Osteocyte (in vitro differentiated cells): ENCODE measurements at places on chromosomes 13 and 19. TPM values are rescaled to one million over a fixed set of nuclear protein-coding genes. Genes with fewer than 3 reads are reported as not detected.

DNA sequence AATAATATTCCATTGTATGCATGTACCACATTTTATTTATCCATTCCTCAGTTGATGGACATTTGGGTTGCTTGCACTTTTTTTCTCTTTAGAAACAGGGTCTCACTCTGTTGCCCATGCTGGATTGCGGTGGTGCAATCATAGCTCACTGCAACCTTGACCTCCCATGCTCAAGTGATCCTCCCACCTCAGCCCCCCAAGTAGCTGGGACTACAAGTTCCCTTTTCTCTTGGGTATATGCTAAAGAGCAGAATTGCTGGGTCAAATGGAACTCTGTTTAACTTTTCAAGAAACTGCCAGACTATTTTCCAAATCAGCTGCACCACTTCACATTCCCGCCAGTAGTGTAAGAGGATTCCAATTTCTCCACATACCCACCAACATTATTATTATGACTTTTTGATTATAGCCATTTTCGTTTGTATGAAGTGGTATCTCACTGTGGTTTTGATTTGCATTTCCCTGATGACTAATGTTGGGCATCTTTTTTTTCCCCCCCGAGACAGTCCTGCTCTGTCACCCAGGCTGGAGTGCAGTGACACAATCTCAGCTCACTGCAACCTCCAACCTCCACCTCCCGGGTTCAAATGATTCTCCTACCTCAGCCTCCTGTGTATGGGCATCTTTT is 7.6 kb upstream of the IPO5 start:
- H3K36me3 ChIP-seq: no peaks in the 10 kb centered on the region
- no peaks in the 10 kb centered on the region for H3K27me3 ChIP-seq
- no peak overlapping the region for H3K4me3 ChIP-seq
- no peak for DNase-seq
- peak overlapping the region; percentile 44 for H3K27ac ChIP-seq

DNA sequence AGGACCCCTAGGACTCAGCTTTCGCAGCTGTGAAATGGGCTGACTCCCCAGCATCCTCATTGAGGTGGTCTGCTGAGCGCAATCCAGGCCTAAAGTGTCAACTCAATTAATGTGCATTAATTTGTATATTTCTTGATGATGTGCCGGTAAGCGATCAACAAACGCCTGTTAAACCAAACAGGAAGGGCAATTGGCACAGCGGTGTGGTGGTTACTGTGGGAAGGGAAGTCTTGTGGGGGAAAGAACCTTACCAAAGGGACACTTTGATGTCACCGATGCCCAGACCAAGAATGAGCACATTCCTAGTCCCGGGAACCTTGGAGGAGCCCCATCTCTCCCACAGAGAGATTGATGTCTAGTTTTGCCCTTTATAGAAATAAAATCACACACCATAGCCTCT is 1.6 kb downstream of the JAK3 start:
- H3K27ac ChIP-seq: no peak overlapping the region
- H3K4me3 ChIP-seq: no peak overlapping the region
- no peak for DNase-seq
- no peaks in the 10 kb centered on the region for H3K36me3 ChIP-seq
- peaks cover 16% of the 10 kb centered on the region for H3K4me1 ChIP-seq

GRCh38 chr13:33096886-33097605 is 80.8 kb downstream of the KL start:
- peaks cover 5% of the 10 kb centered on the region for H3K4me1 ChIP-seq
- no peak overlapping the region for H3K4me3 ChIP-seq
- no peak overlapping the region for H3K27ac ChIP-seq
- no peaks in the 10 kb centered on the region for H3K27me3 ChIP-seq

DNA sequence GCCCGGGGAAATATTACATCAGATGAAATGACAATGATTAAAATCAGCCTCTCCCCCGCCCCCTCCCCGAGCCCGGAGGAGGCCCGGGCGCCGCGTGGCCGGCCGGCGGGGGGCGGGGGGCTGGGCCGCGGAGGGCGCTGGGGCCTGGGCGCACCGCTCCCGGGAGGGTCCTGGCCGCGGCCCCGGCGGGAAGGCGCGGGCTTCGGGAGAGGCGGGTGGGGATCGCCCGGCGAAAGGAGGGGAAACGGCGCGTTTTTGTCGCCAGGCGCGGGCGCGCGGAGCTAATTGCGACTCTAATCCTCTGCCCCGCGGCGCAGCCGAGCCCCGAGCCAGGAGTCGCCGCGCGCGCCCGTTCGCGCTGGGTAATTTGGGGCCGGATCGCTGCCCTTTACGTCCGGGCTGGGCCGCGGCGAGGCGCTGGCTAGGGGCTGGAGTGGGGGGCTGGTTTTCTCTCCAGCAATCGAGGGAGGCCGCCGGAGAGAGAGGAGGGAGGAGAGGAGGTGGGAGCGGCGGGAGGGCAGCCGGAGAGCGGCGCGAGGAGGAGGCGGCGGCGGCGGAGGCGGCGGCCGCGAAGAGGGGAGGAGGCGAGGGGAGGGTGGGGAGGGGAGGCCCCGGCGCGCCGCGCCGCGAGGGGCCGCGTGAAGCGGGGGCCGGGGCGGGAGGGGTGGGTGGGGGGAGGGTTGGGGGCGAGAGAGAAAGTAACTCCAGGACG is at the start of gene KCTD15:
TSS of gene KCTD15 (plus strand) at position 707 of the 712 bp plus-strand sequence. CDS start 3,585 bp downstream, outside the sequence.
- H3K27me3 ChIP-seq: peaks cover 3% of the 10 kb centered on the region
- H3K27ac ChIP-seq: peak within 1 kb of the TSS; percentile 91
- peaks cover 33% of the 10 kb centered on the region for H3K4me1 ChIP-seq
- peaks cover 17% of the 10 kb centered on the region for H3K36me3 ChIP-seq
- DNase-seq: no peak

DNA sequence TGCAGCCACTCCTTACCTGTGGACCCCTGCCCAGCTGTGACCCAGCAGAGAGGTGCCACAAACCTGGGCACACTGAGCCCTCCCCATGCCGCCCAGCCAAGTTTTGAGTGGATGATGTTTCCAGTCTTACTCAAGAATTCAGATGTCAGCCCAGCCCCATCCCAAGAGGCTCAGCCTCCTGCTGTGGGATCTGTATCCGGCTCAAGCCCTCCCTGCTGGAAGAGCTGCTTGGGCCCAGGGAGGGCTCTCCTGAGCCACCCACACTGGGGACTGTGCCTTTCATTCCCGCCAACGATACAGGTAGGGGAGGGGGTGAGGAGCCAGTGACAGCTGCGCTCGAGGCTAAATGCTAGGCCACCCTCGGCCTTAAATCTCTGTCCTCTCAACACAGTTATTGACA is 5.9 kb upstream of the SLC7A9 start:
- peaks cover 9% of the 10 kb centered on the region for H3K36me3 ChIP-seq
- H3K27ac ChIP-seq: no peak overlapping the region
- DNase-seq: peak; percentile 63
- no peaks in the 10 kb centered on the region for H3K27me3 ChIP-seq
- H3K4me3 ChIP-seq: no peak overlapping the region
- H3K4me1 ChIP-seq: no peaks in the 10 kb centered on the region

DNA sequence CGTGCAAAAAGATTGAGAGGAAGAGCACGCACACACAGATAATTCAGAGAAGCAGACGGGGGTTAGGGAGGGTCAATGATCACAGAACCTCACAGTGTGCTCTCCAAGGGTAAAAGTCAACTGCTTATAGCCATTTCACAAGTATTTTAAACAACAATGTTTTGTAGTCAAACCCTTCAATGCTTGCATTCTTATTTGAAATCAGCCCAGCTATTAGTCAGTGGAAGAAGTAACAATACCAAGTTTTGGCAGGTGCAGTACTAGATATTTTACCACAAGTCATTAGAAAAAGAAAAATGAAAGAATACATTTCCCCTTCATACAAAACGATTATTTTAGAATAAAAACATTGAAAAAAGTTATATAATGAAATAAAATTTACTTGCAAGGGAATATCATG is 2.6 kb downstream of the CSNK1A1L start:
- no peaks in the 10 kb centered on the region for H3K36me3 ChIP-seq
- no peak for DNase-seq
- H3K27me3 ChIP-seq: no peaks in the 10 kb centered on the region
- no peak overlapping the region for H3K27ac ChIP-seq
- no peak overlapping the region for H3K4me3 ChIP-seq

Gene RNF225
- not detected in 2 replicates for total RNA-seq
